Anterior cingulate cortex (tissue), 58 donors: ENCODE measurements at places on chromosomes 7 and 10.

GRCh38 chr7:147796581-147796980, 794.0 kb upstream of the C7orf33 start:
- DNase-seq, result no peak

DNA sequence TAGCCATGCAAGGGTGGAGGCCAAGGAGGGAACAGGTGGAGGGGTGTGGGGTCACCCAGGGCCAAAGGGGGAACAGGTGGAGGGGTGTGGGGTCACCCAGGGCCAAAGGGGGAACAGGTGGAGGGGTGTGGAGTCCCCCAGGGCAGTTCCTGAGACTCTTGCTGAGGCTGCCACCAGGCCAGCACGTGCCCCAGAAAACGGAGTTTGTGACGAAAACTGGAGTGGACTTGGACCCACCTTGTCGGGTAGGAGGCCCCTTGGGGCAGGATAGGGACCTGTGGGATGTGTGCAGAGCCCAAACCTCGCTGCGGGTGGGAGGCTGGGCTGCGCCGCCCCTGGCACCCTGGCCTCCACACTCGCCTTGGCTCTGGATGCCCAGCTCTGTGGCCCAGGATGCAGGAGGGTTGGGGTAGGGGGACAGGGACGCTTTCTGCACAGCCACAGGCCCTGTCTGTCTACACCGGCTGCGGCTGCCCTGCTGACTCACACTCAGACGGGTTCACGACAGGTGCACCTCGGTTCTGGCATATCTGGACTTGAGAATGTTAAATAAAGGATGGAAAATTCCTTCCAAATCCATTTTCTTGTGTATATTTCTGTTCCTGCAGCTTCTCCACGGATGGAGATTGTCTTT, 562 bp upstream of the ADGRA1 start:
- DNase-seq, result no peak

GRCh38 chr10:86413046-86413728, 46.6 kb upstream of the GRID1 start:
- DNase-seq, result no peak

DNA sequence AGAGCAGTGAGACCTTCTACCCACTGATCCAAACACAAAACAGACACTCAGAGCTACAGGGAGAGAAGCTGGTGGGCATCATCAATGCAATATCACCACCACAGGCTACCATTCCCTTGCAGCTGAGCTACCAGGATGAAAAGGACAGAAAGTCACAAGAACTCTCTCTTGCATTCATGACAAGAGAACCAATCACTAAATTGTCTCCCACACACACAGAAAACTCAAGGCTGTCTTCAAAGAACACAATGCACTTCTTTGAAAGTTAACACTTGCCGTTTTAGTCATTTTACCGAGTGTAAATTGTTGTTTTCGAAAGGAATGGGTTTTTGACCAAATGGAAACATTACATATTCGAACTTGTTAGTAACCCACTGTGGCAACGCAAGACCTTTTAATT, 626.6 kb downstream of the SORCS1 start:
- DNase-seq, result no peak

DNA sequence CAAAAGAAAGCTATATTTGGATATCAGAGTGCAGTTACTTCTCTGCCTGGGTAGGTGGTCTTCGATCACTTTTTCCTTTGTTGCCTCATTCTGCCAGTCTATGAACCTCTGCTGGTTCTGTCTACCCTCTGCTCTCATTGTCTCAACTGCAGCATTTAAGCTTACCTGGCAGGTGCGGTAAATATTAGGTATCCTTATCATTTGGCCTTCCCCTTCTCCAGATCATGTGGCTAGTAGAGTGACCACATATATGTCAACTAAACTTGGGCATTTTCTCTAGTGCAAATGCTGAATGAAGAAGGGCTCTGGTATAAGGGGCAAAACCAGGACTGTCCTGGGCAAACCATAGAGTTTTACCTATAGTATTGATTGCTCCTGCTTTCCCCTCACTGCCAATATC, 180.8 kb downstream of the MDFIC start:
- DNase-seq, result no peak

DNA sequence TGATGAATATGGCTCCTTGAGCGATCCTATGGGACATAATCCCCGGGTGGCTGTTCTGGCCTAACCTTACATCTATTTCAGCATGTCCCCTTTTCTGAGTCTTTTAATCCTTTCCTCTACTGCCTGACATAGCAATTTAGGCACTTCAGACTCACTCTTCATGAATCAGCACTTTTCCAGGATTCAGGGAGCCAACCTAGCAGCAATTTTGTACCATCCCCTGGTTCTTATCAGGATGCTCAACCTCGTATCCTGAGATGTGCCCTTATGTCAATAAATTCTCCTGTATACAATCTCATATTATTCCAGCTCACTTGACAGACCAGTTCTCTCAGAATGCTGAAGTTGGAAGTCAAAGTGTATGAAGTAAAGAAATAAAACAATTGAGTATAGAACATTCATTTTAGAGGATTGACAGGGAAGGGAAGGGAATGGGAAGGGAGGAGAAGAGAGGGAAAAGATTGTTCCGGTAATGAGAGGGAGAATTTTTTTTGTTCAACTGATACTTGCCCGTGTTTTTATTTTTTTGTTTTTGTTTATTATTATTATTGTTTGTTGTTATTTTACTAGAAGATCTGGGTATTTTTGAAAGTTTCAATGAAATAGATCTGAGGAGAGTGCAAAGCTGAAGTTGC, 8.2 kb upstream of the ZC3HAV1 start:
- DNase-seq, result no peak

DNA sequence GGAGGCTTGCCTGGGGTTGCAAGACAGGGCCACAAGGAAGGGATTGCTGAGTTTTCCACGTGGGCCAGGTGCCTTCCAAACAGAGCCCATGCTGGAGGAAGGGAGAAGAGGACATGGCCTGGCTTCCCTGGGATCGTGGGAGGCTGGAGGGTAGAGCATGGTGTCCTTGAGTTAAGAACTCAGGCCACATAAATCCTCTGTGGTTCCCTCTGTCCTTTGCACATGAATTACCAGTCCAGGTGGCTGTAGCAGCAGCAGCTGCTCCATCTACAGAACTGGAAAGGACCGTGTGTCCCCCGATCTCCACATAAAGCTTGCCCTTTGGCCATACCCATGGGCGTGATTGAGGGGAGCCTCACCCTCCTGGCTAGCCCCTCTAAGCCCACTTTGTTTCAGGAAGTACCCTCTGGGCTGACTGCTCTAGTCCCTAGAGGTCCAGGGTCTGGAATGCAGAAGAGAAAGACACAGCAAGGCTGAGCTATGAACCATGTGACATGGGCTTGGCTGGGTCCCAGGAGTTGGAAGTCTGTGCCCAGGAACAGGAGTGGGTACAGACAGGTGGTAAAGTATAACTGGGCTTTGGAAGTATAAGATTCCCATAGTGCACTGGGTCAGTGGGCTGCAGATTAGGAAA, 84.9 kb downstream of the C10orf105 start:
- no peak for DNase-seq
